ENCODE measurements at places on chromosomes 2 and 18.
A peak's percentile ranks its signal among the peaks of the same experiment; 100 is the strongest.

- peak; percentile 9 for DNase-seq
Measured at GRCh38 chr2:24334245-24334633, 26.1 kb downstream of the ITSN2 start.

GRCh38 chr2:110655701-110656100, 22.2 kb downstream of the BUB1 start:
- peak; percentile 24 for DNase-seq

- no peak for DNase-seq
Measured at GRCh38 chr2:239876271-239876947, 148.7 kb downstream of the NDUFA10 start.

- DNase-seq, result no peak
Measured at GRCh38 chr2:6343076-6343475, 522.6 kb downstream of the CMPK2 start.

DNA sequence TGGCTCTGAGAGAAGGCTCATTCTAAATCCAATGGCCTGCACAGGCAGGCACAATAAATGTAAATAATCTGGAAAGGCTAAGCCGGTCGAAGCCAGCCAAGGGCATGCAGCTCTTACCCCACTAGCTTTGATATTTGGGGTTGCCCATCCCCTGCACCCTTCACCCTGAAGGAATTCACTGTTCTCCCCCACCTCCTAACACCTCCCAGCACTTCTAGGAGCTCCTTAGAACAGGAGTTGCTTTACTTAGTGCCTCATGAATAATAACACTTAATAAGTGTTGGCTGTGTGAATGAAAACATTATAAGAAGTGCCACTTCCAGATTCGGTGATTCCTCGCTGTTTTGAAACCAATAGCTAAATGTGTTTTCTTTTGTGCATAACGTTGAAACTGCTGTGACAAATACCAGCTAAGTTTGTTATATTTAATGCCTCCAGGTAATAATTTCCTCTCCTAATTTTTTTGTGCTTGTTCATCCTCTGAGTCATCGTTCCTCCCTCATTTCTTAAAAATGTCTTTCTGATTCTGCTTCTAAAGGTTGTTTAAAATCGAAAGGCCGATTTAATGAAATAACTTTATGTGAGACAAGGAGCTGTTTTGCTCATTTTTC, 458.8 kb downstream of the METTL4 start:
- DNase-seq, result peak; percentile 5

DNA sequence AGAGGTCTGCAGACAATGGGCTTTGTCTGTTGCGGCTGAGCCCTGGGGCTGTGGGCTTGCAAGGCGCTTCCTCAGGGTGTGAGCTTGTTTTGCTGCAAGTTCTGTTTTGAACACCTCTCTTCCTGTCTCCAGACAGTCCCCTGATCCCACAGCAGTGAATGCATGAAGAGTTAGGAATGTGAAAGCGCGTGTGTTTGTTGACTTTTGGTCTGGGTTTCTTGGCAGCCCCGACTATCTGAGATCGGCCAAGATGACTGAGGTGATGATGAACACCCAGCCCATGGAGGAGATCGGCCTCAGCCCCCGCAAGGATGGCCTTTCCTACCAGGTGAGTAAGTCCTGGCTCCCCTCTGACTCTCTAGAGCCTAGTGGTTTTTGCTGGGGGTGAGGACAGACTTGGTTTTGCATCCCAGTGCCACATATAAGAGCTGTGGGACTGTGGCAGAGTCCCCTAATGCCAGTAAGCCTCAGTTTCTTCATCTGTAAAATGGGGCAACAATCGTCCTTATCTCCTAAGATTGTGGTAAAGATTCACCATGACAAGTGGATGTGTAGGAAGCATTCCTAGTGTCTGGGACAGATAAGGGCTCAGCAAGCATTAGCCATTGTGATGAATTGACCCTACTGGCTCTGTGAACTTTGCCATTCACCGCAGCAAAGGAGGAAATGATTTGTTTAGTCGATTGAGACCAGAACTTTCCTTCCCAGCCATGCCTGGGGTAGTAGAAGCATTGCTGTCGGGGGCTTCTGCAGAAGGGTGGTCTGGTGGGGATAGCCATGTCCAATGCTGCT, 3.0 kb downstream of the LBH start:
- peak; percentile 89 for DNase-seq

- DNase-seq, result peak; percentile 22
Measured at GRCh38 chr18:25283781-25284180, 68.2 kb downstream of the ZNF521 start.

DNA sequence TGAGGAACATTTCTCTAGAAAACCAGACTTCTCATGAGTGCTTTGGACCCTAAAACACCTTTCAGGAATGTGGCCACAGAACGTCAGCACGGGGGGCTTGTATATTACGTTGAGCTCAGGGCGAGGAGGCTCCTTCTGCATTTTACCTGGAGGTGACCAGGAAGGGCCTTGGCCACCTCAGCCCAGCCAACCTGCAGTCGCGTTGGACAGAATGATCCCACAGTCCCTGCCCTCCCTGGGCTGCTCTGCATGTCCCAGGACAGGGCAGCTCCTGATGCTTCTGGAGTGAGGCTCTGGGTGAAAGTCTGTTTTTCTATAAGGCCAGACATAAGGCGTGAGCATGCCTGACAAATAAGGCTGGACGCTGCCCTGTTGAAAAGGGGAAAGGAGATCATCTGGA, 121.9 kb downstream of the NDUFA10 start:
- DNase-seq, result no peak
